ENCODE measurements at places on chromosomes 3 and 15.

DNA sequence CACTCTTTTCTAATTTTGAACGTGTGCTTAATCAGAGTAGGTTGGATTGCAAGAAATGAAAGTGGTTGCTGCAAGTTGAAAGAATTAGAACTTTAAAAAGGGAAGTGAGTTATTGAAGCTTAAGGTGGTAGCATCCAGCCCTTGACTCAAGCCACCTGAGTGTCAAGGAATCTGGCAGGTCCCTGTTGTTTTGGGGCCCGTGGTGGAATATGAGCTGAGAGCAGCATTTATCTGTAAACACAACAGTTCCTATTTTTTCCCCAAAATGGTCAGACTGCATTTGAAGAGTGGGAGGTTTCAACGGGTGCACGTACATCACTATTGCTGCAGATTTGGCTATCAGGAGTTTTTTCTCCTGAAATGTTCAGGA is 1.7 kb downstream of the ITPR1 start:
- DNase-seq: no peak

- DNase-seq: peak; percentile 96
These were observed 5.9 kb upstream of the TMEM115 start for GRCh38 chr3:50365080-50365841.

DNA sequence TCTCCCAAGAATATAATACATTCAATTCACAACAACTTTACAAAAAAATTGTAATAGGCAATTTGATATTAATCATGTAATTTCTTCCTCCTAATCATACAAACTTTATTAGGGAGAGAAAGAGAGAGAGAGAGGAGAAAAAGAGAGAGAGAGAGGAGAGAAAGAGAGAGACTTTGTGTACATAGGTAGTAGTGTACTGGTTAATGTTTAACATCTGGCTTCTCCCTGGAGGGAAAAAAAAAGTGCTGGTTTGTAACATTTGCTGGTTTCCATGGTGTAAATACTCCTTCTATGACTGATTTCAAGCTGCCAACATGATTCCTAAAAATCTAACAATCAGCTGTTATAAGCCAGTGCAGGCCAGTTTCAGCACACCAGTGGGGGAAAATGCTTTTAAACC is 98.0 kb upstream of the ARHGEF26 start:
- DNase-seq: no peak

DNA sequence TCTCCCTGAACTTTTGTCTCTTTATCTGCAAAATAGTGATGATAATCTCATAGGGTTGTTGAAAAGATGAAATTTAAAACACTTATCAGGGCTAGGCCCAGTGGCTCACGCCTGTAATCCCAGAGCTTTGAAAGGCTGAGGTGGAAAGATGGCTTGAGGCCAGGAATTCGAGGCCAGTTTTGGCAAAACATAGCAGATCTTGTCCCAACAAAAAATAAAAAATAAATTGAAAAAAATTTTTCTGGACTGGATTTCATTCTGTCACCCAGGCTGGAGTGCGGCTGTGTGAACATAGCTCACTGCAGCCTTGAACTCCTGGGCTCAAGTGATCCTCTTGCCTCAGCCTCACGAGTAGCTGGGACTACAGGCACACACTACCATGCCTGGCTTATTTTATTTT is 29.6 kb downstream of the LMLN start:
- DNase-seq: no peak

GRCh38 chr3:59749291-59749690 is 699.5 kb upstream of the CFAP20DC start:
- no peak for DNase-seq

GRCh38 chr3:50358355-50358910 is 888 bp downstream of the TMEM115 start:
- no peak for DNase-seq

DNA sequence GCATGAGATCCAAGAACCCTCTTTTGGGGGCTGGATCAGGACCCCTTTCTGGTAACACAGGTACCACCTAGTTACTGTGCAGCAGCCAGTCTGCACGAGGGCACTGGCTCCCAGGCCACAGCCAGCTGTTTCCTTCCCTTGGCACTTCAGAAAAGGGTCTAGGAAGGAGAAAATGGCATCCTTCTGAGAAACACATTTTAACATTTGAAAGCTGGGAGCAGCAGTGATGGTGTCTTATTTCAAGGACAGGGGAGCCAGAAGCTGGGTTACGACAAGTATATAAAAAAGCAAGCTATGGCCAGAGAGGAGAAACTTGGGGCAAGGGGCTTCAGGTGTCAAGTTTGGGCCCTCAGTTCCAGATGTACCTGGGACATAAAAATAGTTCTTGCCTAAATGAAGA is 282.8 kb downstream of the CTNNB1 start:
- no peak for DNase-seq

- DNase-seq: no peak
These were observed 87.2 kb downstream of the MB21D2 start for GRCh38 chr3:192830291-192831110.

DNA sequence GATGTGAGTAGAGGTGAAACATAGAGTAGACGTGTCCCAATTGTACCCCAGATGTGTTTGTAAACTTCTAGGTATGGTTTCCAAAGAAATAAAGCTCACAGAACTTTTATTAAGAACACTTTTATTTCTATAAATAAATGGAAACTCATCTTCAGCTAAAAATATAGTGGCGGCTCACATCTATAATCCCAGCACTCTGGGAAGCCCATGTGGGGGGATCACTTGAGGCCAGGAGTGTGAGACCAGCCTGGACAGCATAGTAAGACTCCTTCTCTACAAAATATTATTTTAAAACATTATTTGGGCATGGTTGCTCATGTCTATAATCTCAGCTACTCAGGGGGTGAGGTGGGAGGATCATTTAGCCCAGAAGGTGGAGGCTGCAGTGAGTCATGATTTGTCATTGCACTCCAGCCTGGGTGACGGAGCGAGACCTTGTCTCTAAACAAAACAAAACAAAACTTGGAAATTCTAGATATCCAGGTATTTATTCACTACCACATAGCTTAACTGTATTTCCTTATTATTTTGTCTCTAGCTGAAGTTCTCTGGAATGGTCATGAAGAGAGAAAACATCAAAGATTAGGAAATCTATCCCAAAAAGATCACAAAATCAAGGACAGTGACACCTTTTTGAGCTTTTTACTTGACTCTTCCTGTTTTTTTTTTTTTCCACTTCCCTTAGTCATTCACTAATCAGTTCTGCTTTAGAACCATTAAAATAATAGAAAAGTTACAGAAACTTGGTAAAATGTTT is 258.1 kb downstream of the TIGIT start:
- DNase-seq: no peak

DNA sequence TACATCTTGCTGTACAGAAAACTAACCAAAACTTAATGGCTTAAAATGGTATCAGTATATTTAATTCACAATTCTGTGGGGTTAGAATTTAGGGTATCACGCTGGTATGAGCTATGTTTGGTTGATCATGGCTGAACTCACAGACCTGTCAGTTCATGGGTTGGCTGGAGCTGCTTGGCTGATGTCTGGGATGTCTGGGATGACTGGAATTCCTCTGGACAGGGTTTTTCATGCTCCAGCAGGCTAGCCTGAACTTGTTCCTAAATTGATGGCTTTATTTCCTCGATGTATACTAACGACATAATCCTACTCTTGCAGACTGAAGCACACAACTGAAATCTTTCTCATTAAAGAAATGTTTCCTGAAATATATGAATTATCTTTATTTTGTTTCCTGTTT is 338.9 kb upstream of the GBE1 start:
- DNase-seq: no peak

- DNase-seq: no peak
These were observed 37.2 kb downstream of the BHLHE40 start for GRCh38 chr3:5016211-5017161.

DNA sequence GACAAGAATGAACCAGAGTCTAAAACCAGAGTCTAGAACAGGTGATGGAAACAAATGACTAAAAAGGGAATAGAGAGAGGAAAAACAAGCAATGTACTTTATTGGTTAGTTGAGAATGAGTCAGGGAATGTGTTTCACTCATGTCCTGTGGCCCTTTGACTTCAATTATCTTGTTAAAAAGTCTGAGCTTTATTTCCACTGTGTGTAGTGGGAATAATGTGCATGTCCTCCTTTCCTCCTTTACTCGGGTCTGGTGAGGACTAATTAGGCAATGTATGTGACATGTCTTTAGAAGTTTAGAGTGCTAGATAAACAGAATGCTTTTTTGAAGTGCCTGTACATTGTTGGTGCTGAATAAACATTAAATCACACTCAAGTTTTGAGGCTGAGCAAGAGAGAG is 21.3 kb downstream of the LSAMP start:
- DNase-seq: no peak

- no peak for DNase-seq
These were observed 22.7 kb downstream of the ABI3BP start for GRCh38 chr3:100970477-100970990.

GRCh38 chr3:39134305-39134704 is 19.1 kb downstream of the CSRNP1 start:
- no peak for DNase-seq

GRCh38 chr3:194019398-194020165 is 116.4 kb upstream of the HES1 start:
- DNase-seq: no peak

- DNase-seq: no peak
These were observed 25.3 kb downstream of the STARD5 start for GRCh38 chr15:81298611-81299010.

DNA sequence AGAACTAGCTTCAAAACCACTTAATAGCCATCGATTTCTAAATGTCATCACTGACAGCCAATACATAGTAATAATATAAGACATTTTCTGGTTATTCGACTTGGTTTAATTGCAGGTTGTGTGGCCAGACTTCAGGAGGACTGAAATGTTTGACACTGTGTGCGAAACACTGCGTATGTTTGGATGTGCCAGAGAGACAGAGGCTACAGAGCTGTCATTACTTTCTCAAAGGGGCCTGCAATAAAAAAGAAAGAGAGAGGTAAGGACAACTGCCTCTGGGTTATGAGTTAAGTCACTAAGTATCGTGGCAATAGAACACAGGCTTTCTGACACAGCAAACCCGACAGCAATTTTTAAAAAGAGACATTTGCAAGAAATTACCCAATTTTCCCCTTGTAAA is 882 bp downstream of the LMOD3 start:
- DNase-seq: no peak

- no peak for DNase-seq
These were observed 88.7 kb downstream of the GABRG3 start for GRCh38 chr15:27059610-27060202.

GRCh38 chr15:72809329-72809728 is 25.8 kb upstream of the ADPGK start:
- no peak for DNase-seq

DNA sequence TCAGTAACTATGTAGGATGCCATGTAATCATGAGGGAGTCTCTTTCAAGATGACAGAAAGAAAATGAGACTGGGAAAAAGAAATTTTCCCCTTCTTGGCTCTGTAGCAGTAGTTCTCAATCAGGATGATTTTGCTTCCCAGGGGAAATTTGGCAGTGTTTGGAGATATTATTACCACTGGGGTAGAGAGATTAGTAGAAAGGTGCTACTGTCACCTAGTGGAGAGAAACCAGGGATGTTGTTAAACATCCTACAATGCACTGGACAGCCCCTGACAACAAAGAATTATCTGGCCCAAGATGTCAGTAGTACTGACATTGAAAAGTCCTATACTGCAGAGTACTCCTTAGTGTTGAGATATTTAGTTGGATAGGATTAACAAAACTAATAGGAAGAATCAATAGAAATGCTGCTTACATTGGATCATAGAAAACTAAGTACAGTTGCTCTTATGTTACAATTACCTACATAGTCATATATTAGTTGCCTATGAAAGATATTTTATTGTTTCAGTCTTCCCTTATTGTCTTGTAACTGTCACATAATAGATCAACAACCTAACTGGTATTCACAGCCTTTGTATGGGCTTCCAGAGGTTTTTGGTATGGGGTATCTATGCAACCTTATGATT is 433.3 kb downstream of the RAP2B start:
- DNase-seq: no peak

GRCh38 chr3:117084277-117084676 is 374.7 kb downstream of the TUSC7 start:
- DNase-seq: no peak

GRCh38 chr3:17799312-17799711 is 56.9 kb upstream of the TBC1D5 start:
- no peak for DNase-seq

DNA sequence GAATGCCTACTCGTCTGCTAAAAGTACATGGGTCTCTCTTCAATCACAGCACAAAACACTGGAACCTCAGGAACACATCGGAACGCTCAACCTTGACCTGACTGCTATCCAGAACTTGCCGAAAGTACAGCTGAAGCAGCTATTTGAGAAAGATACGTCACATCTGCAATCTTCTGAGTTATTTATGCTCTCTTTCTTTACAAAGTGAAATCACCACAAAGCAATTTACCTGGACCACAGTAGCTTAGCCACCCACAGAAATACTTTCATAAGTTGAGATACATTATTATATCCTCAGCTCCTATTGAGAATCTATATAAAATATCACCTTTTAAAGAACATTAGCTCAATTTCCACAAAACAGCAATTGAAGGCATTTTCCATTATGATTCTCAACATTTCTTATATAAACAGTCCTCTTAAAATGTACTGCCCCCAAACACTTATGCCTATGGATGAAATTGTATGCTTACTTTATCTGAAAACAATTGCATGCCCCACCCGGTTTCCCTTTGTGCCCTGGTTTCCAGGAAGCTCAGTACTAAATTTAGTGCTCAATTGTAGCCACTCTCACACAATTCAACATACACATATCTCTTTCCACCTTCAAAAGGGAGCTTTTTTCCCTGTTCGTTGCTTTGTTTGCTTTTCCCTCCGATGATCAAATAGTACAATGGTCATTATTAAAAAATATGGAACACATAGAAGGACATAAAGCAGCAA is 31.8 kb downstream of the HEG1 start:
- no peak for DNase-seq

DNA sequence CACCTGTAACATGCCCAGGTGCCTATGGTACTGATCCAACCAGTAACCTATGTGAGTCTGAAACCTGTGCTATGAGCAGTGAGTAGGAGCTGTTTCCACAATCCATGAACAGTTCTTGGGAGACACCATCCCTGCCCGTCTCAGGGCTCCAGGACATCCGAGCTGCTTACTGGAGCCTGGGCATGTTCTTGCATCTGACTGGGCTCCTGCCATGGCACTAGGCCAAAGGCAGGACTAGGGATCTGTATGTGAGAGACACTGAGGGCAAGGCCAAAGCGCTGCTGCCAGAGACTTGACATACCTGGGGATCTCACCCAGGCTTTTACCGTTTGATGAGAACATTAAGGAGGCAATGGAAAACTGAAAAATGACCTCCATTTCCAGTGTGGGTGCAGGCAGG is 59.8 kb downstream of the WDR76 start:
- no peak for DNase-seq

DNA sequence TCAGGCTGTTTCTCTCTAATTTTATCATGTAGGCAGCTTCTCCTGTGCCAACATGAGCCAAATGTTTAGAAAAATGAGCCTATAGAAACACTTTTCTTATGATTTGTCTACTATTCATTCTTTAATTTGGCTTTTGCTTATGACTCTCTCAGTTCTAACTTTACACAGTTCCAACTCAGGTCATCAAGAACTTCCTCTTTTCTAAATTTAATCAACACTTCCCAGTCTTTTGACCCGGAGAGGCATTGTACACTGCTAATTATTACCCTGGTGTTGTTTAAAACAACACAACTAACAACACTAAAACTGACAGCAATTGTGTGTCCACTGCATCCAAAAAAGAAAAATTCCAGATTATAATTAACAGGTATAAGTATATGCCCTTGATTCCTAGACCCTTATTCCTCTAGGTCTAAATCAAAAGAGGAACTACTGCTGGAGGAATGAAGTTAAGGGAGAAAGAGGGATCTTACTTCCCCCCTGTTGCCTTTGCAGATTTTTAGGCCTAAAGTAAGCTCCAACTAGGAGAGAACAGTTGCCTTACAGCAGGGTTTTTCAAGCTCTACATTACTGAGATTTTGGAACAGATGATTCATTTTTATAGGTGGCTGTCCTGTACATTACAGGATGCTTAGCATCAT is 332.2 kb upstream of the GOLIM4 start:
- DNase-seq: no peak

Data from GM12892 (cell line).